ENCODE measurements at places on chromosomes 5 and 9.

- DNase-seq, result no peak
Observed at GRCh38 chr5:2522372-2522771, 229.1 kb downstream of the IRX2 start.

DNA sequence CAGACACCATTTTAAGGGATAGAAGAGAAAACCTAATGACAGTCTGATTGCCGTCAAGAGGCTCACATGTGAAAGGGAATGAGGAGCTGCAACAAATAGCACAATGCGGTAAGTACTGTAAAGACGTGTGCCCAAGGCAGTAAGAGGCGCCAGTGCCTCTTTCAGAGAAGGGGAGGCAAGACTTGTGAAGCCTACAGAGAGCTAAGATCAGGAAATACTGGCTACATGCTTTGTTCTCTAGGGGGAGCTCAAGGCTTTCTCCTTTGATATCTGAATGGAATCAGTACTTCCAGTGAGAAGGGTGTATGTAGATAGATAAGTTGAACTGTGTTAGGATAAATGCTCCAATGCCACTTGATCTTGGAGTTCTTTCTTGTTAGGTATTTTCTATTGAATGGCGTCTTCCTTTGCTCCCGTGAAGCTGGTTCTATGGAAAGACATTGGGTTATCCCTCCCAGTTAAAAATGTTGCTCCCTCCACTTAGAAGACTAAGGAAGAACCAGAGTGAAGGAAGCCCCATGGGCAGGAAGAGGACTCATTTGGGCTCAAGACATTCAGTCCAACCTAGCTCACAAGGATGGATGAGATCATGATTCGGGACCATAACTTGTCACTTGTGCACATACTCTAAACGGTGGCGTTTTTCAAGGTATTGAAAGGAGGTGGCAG is 23.5 kb upstream of the ALDOB start:
- peak; percentile 56 for DNase-seq

GRCh38 chr9:21988056-21988990 is 5.9 kb downstream of the CDKN2A start:
- no peak for DNase-seq

DNA sequence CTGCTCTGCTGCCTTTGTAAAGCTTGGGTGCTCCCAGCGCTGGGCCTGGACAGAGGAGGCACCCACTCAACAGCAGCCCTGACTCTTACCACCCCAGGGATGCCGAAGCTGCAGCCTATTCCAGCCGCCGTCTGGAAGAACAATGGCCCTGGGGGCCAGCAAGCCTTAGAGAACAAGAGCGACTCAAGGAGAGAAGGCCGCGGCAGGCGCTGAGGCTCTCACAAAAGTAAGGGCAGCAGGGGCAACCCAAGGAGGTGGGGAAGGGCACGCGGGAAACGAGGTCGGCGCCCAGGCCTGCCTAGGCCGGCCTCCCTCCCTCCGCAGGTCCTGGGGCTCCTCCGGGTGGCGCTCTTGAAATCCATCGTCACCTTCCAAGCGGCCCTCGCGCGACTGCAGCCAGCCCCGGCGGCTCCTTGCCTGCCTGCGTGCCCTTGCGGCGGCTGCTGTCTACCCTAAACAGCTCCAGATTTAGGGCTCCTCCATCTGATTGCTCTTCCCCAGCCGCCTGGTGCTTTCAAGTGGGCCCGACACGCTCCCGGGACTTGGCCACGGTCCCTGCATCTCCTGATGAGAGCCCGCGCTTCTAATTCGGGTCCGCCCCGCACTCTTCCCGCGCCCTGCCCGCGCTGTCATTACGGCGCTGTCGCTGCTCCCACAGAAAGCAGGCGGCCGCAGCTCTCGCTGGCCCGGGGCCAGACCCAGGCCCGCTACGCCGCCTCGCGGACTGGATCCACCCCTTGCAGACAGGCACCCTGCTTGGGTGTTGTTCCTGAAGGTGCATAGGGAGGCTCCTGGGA is 213.3 kb downstream of the SEMA6A start:
- no peak for DNase-seq

GRCh38 chr5:176542596-176543427 is 5.6 kb upstream of the RNF44 start:
- DNase-seq, result no peak

- no peak for DNase-seq
Observed at GRCh38 chr9:7284117-7284516, 515.5 kb downstream of the DMAC1 start.

DNA sequence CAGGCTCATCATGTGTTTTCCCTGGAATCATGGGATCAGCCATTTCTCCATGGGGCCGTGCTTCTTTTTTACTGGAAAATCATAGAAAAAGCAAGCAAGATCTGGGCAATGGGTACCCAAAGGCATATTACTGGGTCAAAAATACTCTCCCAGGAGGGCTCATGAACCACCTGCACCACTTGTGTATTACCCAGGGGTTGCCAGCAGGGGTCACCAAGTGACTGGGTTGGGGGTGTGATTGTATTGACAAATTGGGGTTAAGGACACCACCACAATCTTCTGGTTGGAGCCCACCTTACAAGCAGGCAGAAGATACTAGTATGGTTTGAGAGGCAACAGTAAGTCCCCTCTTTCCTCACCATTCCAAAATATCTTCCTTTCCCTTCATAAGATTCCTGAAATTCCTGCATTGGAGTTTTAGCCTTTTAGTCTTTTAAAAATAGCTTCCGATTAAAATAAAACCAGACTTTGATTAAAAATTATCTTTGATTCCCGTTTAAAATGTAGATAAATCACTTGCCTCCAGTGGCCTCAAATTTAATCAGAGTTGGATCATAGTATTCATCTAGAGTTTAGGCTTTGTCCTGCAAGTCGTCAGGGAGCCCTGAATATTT is 603.3 kb downstream of the KIF4B start:
- no peak for DNase-seq

GRCh38 chr9:86321373-86321772 is 32.8 kb downstream of the TUT7 start:
- DNase-seq, result peak; percentile 78

DNA sequence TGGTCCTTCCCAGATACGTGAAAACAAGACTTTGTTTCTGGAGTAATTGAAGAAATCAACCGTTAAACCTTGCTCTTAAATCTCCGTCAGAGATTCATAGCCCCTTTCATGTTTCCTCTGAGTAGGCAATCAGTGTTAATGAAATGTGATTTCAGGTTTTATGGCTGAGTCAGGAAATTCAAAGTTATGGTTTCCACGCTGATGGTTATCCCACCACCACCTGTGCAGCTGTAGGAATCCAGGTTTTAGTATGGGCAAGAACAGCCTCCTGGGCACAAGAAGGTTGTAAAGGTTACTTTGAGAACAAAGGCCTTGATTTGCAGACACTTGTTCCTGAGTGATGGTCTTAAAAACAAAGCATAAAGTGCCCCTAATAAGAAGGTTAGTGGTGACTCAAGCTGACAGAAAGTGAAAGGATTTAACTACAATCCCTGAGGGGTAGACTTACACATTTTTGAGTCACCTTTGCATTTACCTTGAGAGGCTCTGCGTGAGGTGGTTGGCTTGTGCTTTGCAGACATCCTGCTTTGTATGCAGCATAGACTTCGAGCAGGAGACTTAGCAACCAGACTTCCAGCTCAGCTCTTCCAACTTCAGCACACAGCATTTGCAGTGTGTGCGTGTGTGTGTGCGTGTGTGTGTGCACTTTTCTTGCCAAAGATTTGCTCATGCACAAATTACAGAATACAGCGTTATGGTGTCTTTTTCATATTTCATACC is 159.6 kb downstream of the TLE4 start:
- no peak for DNase-seq

DNA sequence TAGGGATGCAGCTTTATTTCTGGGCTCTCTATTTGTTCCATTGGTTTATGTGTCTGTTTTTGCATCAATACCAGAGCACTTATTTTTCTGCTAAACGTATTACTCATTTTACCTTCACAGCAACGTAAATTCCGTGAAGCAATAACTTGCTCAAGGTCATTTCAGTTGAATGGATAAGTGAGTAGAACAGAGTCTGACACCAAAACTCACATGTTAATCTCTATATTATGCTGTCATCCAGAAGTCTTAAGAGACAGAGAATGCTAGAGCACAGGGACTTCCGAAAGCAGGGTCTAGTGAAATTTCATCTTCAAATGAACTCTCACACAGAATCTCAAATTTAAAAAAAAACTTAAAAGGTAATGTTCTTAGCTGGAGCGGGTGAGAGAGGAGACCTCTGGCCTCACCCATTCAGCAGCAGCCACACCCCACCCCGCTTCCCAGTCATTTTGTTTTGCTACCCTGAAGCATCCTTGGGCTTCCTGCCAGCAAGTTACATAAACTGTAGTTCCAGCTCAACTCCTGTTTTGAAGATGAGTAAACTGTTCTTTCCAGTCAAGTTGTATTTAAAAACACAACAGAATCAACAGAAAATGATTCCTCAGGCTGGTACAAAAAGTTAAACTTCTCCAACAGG is 69.3 kb downstream of the TRIM36 start:
- DNase-seq, result no peak

- peak; percentile 44 for DNase-seq
Observed at GRCh38 chr5:123819833-123820232, 307.9 kb downstream of the CSNK1G3 start.

- no peak for DNase-seq
Observed at GRCh38 chr5:141369994-141370848, at the start of gene PCDHGB3. Gene PCDHGB3, plus strand, starts transcription at chr5:141370242. Its CDS starts 153 bp downstream, at chr5:141370395.

GRCh38 chr5:115097236-115097635 is 72.5 kb downstream of the TRIM36 start:
- DNase-seq, result no peak

- no peak for DNase-seq
Observed at GRCh38 chr9:99029083-99029645, 75.7 kb upstream of the TGFBR1 start.

- no peak for DNase-seq
Observed at GRCh38 chr9:121237916-121238315, 30.0 kb upstream of the GSN start.

DNA sequence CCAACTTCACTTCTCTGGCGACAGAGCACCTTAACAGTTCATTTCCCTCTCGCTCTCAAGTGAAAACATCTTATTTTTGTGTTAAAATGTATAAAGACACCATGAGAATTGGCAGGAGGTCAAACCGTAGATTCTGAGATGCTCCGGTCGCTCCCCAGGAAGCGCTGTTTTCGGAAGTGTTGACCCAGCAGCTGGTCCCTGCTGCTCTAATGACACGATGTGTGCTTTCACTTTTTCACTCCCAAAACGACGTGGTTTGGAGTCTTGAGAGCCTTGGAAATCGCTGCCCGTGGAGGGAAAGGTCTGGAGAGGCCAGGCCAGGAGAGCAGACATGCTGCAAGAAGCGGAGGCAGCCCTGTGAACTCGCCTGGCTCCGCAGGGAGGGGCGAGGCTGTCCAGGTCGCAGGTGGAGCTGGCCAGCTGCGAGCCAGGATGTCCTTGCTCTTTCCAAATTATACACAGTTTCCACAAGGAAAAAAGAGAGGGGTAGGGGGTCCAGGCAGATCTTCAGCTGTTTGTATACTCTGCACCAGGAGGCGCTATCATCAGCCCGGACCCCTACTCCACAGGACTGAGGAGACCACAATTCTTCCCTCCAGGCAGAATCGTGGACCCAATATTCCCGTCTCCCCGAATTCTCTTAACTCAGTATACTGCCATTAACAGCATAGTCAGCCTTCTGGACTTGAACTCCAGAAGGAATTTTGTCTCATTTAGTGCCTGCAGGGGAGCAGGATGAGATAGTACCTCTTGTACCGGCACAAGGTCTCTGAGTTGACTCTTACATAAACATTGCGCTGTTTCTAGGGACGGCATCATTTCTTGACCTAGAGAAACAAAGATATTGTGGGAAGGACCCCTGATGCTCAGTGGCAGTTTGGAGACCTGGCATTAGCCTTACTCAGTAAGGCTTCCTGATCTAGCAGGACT is 248.6 kb upstream of the ANKRD55 start:
- DNase-seq, result no peak

GRCh38 chr5:133278317-133278716 is 226.5 kb downstream of the HSPA4 start:
- no peak for DNase-seq

GRCh38 chr5:166962461-166962860 is 1329.0 kb upstream of the WWC1 start:
- DNase-seq, result no peak

GRCh38 chr9:26334706-26335105 is 557.9 kb downstream of the CAAP1 start:
- DNase-seq, result no peak

DNA sequence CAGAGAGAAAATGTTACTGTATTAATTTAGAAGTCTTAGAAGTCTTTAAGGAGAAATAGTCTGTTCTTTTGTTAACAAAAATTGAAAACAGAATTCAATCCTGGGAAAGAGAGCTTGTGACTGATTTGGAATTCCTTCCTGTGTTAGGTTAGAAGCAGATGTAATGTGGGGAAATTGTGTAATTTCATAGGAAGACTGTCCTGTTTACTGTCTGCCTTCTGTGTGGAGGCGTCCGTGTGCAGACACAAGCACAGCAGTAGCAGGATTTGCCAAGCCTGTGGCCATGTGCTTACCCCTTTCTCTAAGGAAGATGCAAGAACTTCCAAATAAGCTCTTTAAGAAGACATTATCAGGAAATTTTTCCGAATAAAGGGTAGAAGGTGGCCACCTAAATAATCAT is 36.7 kb upstream of the F2R start:
- no peak for DNase-seq

GRCh38 chr9:84811751-84812074 is 142.2 kb downstream of the NTRK2 start:
- DNase-seq, result no peak

- no peak for DNase-seq
Observed at GRCh38 chr9:70883056-70883455, 238.4 kb downstream of the TRPM3 start.

- DNase-seq, result no peak
Observed at GRCh38 chr9:114572199-114572598, 15.4 kb upstream of the ATP6V1G1 start.

DNA sequence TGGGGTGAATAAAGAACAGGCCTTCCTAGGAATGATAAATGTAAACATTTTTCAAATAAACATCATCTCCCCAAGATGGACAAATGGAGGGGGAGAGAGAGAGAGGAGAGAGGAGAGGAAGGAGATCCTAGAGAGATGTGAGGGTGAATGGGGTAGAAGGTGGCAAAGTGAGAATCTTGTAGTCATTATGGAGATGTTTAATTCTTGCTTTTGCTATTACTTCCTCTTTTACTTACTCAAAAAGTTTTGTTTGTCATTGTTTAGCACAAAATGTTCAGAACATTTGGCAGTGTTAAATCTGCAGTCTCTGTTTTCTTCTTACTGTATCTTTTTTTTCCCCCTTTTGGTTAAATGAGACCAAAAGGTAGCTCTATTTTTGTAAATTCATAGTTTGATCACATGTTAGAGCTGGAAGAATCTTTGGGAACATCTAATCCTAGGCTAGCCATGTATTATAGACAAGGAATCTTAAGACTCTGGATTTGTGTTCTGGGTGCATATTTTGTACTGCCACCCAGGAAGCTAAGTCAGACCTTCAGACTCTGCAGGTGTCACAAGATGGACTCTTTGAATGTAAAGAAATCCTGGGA is 266.1 kb downstream of the NTRK2 start:
- no peak for DNase-seq

DNA sequence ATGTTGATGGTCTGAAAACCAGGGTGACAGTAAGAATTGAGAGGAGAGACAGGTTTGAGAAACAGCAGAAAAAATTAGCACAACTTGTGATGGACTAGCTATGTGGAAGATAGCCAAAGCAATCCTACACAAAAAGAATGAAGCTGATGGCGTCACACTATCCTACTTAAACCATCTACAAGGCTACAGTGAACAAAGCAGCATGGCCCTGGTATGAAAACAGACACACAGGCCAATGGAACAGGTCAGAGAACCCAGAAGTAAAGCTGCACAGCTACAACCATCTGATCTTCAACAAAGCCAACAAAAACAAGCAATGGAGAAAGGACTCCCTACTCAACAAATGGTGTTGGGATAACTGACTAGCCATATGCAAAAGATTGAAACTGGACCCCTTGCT is 7.5 kb upstream of the UBE2R2 start:
- no peak for DNase-seq
